ENCODE measurements at places on chromosomes 5 and 9. TPM values are rescaled to one million over a fixed set of nuclear protein-coding genes. Genes with fewer than 3 reads are reported as not detected.

TYRP1 gene
- 2.5 TPM for total RNA-seq

OLFM1 gene
- total RNA-seq = 0.76 TPM

SPATA31A3 gene
- total RNA-seq = not detected

UNC13B gene
- 34.3 TPM for total RNA-seq

TLR4 gene
- total RNA-seq = 35.8 TPM

DBH gene
- not detected for total RNA-seq

FLT4 gene
- 0.33 TPM for total RNA-seq

PTGDS gene
- total RNA-seq = 11.1 TPM

ARHGEF28 gene
- 6.1 TPM for total RNA-seq

TMC1 gene
- total RNA-seq = 0.59 TPM

FBXO4 gene
- 7.9 TPM for total RNA-seq

PCDHGA7 gene
- total RNA-seq = 10.3 TPM

CD180 gene
- total RNA-seq = not detected

ENTR1 gene
- total RNA-seq = 45.6 TPM

SLC4A9 gene
- total RNA-seq = 0.07 TPM

LHX3 gene
- not detected for total RNA-seq

SOX30 gene
- total RNA-seq = not detected

ADAMTS13 gene
- 6.1 TPM for total RNA-seq

SLC6A18 gene
- not detected for total RNA-seq

SLC34A3 gene
- not detected for total RNA-seq

SPATA9 gene
- total RNA-seq = 0.30 TPM

GABRA6 gene
- total RNA-seq = not detected

CNOT6 gene
- 19.7 TPM for total RNA-seq

HSD17B4 gene
- total RNA-seq = 182 TPM

SLC24A2 gene
- total RNA-seq = not detected

FOXD4L3 gene
- 0.10 TPM for total RNA-seq

CATSPER3 gene
- total RNA-seq = 0.10 TPM

SPINK13 gene
- total RNA-seq = not detected

UAP1L1 gene
- 38.3 TPM for total RNA-seq

STKLD1 gene
- 0.33 TPM for total RNA-seq

TNFSF15 gene
- 0.03 TPM for total RNA-seq

DMRTA1 gene
- total RNA-seq = 0.66 TPM

LRRC19 gene
- total RNA-seq = not detected

CYSRT1 gene
- total RNA-seq = 0.33 TPM

ADGRD2 gene
- total RNA-seq = not detected

C6 gene
- 0.26 TPM for total RNA-seq

ACER2 gene
- 4.3 TPM for total RNA-seq

Measured in smooth muscle cell of the pulmonary artery (primary cell).